Vagina (tissue), 2 donors: ENCODE measurements at places on chromosomes 11 and 22. TPM values are rescaled to one million over a fixed set of nuclear protein-coding genes. Genes with fewer than 3 reads are reported as not detected.

GSTT2B gene
- not detected for total RNA-seq

TSSK2 gene
- total RNA-seq, result not detected

PRSS23 gene
- 40.3 TPM for total RNA-seq

GP1BB gene
- 14.5 TPM for total RNA-seq

DNA sequence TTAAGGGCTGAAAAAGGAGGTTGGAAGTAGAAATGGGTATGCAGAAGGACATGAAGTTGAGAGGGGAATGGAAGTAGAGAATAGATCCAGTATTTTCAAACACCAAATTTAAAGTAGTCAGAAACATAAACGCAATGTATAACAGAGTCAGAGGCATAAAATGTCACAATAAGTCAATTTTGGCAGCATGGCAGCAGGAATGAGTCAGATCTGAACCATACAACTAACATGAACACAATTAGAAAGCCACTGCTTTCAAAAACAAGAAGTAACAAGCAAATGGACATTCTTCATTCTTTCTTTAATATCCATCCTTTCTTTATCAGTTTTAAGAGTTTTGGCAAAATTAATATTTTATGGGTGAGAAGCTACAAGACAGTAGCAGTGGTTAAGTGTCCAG is 2.5 kb downstream of the CHORDC1 start:
- DNase-seq, result no peak

- no peak for DNase-seq
Observed at GRCh38 chr11:128407962-128408361, 179.4 kb downstream of the ETS1 start.

DNA sequence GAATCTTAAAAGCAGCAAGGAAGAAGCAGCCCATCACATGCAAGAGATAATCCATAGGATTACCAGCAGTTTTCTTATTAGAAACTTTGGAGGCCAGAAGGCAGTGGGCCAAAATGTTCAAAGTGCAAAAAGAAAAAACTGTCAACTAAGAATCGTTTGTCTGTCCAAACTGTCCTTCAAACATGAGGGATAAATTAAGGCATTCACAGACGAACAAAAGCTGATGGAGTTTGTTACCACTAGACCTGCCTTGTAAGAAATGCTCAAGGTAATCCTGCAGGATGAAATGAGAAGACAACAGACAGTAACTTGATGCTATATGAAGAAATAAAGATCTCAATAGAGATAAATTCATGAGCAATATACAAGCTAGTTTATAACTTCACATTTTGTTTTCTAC is 150.4 kb downstream of the WNT7B start:
- DNase-seq, result no peak

DNA sequence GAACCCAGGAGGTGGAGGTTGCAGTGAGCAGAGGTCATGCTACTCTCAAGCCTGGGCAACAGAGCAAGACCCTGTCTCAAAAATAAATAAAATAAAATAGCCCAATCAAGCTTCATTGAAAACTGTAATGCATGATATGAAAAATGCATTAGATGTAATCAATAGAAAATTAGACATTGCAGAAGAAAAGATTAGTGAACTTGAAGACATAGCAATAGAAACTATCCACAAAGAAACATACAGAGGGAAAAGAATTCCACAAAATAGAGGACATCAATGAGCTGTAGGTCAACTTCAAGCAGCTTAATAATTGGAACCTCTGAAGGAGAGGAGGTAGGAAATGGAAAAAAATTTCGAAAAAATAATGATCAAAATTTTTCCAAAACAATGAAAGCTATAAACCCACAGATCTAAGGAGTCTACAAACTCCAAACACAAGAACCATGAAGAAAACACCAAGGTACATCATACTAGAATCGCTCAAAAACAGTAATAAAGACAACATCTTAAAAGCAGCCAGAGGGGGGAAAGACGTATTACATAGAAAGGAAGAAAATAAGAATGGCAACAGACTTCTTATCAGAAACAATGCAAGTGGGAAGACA is 104.2 kb downstream of the WNT7B start:
- DNase-seq, result no peak

- DNase-seq, result no peak
Observed at GRCh38 chr11:134792044-134792443, 380.0 kb upstream of the B3GAT1 start.

GRCh38 chr11:131884461-131885073 is 514.2 kb downstream of the NTM start:
- no peak for DNase-seq
